Stimulated activated CD4-positive, alpha-beta T cell treated with anti-CD3 and anti-CD28 coated beads, TNF-alpha, amount 100 ng/mL, for 1 hour (primary cell): ENCODE measurements at places on chromosomes 7 and 10.

DNA sequence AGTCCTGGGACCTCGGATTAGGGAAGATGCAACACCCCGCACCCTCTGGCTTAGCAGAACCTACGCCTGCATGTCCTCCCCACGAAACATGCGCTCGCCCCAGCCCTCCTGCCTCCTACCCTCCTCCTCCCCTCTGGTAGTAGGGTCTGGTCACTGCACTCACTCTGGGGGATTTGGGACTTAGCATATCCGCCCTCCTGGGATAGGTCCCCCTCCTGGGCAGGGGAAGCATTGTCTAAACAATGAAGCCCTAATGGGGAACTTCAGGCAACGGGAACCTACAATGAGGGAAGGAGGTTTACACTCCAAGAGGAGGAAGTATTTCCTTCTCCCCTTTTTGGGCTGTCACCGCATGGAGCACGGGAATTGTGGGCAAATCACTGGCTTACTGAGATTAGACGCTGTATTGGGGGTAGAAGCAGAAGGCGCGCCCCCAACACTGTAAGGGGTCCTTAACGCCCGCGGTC is 892 bp downstream of the CRHR2 start:
- no peak for DNase-seq

DNA sequence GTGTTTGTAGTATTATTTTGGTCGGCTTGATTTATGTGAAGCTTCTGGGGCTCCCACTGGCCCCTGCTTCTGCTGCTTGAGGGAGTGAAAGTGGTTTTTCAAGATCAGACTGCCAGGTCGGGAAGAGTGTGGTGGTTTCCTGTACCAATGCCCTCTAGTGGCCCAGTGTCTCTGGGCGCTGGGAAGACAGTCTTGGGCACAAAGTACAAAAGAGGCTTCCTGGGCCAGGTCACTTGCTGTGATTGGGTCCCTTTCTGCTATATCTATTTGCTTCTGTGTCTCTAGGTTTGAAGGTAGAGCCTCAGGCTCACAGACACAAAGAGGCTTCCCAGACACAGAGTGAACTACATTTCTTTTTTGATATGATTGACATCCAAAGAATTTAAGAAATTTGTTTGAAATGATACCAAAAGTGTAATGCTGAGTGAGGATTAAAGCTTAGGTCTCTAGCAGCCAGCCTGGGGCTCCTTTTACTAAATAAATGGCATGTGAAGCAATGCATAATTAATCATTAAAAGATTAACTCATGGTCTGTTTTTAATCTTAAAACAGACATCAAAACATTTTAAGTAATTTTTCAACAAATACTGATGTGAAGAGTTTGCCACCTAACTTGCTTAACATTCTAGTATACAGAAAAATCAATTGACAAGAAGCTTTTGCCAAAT is 36.3 kb downstream of the ABCB1 start:
- DNase-seq: no peak

- no peak for DNase-seq
Observed at GRCh38 chr10:9577746-9578145, 1439.9 kb upstream of the CELF2 start.

DNA sequence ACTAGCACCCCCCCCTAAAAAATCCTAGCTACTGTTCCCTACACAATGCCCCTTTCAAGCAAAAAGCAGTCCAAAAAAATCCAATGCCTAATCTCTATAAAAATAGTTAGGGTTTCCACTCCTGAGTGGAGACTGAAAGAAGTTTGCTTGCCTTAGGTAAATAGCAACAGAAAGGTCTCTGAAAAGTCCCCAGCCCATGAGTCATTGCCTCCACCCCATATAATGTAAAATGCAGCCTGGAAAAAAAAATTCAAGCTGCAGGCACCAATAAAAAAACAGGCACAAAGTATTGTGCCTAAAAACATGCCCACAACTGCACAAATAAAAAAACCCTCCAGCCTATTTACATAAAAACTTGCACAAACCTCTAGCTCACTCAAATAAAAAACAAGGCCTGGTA is 47.5 kb downstream of the ZNF680 start:
- no peak for DNase-seq

DNA sequence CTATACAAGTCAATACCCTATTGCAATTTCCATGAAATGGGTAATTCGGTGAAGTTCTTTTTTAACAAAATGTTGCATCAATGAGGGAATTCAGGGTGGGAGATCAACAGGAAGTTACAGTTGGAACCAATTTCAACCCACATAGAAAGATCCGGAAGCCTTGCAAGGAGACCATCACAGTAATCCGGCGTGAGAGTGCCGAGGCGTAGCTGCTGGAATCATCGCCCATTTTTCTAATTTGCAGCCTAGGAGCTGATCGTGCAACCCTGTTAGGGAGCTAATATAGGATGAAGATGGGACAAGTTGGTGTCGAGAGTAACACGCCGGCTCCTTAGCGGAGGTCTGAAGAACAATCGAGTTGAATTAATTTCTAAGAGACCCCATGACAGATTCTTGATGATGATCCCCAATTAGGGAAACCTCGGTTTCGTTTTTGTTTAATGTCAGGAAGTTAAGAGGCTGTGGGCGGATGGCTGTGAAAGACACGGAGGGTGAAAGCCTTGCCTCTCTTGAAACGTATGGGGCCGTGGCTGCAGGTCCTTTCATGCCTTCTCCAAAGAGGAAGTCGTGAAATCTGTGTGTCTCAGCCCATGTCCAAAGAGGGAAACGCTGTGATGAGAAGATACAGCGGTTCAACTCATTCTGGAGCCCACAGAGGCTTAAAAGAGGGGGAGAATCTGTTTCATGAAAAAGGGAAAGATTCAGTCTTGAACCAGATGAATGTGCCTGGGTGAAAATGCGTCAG is 51.2 kb upstream of the CARD11 start:
- peak; percentile 7 for DNase-seq

DNA sequence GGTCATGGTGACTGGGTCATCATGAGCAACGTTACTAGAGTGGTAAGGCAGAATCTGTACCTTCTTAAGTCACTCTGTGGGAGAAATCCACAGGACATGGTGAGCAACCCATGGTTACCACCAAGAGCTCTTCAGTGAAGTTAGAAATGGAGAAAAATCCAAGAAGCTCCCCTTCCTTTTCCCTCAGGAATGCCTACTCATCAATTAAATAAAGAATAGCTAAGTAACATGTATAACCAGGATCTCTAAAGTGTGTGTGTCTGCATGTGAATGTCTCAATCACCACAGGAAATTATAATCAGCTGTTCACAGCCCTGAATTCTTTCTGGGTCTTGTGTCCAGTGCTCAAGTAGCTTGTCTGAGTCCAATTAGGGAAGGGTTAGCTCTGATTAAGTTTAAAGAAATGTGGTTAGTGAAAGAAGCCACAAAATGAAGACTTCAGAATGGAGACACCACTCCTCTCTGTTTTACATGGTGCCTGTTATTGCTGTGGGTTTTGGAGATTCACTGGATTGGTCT is 73.2 kb downstream of the SEM1 start:
- no peak for DNase-seq

GRCh38 chr10:121405096-121405495 is 193.1 kb downstream of the FGFR2 start:
- no peak for DNase-seq

- no peak for DNase-seq
Observed at GRCh38 chr7:78279457-78279856, 480.9 kb downstream of the PHTF2 start.

DNA sequence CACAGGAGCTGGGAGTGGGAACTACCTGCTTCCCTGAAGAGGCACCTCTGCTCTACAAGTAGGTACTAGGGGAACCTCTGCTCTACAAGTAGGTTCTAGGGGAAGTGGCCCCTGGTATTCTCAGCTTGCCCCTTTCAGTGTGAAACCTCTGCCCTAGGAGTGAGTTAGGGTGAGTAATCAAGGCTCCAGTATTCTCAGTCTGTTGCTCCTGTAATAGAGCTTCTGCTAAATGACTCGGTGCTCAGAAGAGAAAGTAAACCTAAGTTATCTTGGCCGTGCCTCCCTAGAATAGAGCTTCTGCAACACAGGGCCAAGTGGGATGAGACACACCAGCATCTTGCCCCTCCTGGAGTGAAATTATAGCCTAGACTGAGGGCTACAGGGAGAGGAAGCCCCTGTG is 13.4 kb upstream of the RASSF4 start:
- DNase-seq: no peak

DNA sequence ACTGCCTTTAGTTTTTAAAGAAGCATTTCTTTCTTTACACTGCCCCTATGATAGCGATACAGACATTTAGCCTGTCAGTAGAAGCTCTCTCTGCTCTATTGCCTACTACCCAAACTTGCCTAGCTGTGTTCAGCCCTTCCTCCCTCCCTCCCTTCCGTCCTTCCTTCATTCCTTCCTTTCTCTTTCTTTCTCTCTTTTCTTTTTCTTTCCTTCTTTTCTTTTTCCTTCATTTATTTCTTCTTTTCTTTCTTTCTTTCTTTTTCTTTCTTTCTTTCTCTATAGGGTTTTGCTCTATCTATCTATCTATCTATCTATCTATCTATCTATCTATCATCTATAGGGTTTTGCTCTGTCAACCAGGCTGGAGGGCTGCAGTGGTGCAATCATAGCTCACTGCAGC is 7.1 kb upstream of the ZNF212 start:
- no peak for DNase-seq

DNA sequence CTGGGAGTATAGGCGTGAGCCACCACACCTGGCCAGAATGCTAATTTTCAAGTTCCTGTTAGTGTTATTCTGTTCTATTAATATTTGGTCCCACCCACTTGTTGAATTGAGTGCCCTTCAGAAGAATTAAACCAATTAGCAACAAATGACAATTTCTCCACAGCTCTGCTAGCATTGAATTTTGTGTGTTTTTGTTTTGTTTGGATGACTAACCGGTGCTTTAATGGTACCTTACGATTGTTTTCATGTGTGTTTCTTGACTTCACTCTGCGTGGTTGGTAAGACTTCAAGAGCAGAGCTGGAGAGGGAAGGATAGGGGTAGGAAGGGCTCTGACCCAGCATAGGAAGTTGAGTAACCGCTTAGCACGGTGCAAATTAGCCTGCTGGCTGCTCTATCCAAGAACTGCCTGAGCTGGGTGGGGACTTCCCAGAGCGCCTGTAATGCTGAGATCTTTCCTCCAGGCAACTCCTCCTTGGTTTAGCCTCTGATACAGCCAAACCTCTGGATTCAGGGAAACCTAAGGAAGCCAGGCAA is 4.6 kb downstream of the ARPC1B start:
- no peak for DNase-seq

GRCh38 chr7:100431286-100431735 is 1.7 kb downstream of the MEPCE start:
- DNase-seq: no peak

DNA sequence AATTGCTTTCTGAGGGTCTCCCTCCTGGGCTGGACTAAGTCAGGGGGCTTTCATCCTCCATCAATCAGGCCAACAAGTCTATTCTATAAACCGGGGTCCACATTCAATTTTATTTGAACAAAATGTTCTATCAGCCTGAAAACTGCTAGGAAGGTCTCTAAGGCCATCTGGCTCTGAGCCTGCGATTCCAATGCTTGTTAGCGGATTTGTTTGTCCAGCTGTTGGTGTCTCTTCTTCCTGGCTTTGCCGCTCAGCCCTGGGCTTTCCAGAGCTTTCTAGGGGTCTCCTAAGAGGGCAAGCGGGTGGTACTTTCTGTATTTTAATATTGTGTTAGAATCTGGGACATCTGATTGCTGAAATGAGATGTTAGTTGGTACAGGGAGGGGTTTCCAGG is 136.7 kb downstream of the VIPR2 start:
- DNase-seq: no peak

GRCh38 chr10:60271319-60272040 is 118.2 kb downstream of the ANK3 start:
- no peak for DNase-seq

DNA sequence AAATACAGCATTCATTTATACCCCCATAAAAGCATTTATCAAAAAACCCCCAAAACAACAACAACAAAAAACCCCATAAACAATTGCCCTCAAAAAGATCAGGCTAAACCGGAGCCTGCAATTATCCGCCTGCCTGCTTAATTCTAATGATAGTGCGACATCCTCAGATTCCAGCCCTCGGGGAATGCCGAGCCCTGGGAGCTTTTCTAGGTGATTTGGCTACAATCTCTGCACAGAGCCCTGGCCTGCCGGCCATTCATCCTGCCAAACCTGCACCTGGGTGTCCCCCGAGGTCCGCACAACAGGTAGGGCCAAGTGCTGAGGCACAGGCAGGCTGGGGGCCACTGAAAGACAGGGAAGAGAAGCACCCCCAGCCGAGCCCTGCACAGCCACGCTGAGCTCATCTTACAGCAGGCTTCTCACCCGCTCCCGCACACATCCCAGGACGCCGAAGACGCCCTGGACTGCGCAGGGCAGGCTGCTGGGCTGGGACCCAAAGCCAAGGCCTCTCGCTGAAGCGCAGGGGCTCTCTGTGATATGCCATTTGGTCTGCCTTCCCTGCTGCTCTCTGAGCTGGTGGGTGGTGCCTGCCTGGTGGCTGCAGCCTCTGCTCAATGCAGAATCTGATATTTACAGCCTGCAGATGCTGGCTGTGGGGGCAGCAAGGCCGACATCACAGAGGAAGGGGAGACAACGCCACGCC is 57.5 kb downstream of the CAMK2B start:
- no peak for DNase-seq

DNA sequence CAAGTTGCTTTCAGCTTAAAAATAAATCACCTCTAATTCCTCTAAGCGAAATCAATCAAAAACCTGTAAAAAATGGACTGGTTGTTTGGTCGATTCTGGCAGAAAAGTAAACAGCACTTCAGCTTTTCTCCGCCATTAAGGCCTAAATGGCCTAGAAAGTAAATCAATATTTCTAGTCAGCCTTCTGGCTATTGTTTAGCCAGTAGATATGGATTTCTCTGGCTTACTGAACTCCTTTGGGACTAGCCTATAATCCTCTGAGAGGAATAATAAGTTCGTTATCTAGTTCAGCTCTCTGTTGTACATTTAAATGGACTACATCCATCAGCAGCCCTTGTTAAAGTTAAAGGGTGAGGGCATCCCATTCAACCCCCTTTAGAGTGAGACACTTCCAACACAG is 400.1 kb upstream of the ETV1 start:
- no peak for DNase-seq

- no peak for DNase-seq
Observed at GRCh38 chr10:101902032-101902819, 58.6 kb upstream of the KCNIP2 start.
